ENCODE measurements at places on chromosomes 6 and 20.
A peak's percentile ranks its signal among the peaks of the same experiment; 100 is the strongest.

- no peak for DNase-seq
Measured at GRCh38 chr6:27400877-27401642, 12.5 kb downstream of the ZNF391 start.

DNA sequence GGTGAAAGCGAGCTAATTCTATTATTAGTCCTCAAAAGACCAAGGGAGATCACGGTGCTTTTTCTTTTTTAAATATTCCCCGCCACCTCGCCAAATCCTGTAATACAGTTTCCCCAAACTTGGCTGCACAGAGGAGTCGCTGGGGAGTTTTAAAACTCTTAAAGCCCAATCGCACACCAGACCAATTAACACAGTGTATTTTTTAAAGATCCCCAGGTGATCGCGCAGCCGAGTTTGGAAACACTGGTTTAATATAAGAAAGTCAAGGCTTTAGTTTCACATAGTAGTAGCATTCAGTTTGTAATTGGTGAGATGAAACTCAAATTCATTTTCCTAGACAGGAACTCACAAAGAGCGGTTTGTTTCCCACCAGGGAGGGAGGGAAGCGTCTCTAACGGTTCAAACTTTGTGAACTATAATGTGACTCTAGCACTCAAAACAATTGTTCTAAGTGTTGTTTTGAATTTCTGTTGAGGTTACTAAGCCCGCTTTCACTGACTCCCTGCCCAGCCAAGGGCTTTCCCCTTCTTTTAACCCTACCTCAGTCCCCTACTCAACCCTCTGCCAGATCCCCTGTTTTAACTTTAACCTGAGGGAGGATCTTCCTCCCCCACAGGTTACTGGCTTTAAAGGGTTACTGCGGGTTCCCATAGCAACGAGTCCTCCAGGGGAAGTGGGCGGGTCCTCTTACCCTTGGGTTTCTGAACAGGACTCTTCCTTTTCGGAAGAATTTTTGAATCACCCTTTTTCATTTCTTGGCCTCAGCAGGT is 25.7 kb upstream of the BTBD3 start:
- peak; percentile 72 for DNase-seq

DNA sequence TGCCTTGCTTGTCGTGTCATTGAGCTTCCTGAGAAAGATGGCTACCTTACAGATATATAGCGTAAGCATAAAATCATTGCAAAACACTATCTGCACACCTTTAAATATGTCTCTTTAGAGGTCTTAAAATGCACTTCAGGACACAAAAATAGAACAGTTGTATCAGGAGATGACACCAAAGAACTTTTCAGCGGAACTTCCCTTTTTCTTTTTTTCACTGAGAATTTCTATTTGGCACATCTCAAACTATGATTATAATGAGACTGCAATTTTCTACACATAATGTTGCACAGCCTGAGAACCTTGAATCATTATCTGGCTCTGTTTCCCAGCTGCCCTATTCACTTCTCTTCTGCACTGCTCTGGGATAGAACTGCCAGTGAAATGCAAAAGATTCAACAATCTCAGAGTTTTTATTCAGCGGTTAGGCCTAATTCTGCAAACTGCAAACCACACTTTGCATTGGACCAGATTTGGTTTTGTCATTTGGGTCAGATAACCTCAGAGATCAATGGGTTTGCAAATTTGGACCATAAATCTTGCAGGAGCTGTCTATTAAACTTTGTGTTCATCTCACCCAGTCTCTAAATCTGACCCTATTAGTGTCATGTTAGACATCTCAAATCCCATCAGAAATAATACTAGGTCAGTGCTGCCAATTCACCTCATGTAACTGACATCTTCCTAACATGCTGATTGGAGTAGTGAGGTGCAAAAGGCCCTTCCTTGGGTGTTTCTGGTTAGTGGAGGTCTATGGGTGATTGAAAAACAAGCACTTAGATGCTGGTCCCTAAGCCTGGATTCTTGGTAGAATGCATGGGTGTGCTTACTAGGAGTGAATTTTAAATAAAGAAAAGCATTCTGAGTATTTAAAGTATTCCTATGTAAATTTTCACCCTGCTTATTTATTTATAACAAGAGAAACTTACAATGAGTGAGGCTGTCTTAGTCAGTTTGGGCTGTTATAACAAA is 382.7 kb downstream of the UTRN start:
- no peak for DNase-seq

DNA sequence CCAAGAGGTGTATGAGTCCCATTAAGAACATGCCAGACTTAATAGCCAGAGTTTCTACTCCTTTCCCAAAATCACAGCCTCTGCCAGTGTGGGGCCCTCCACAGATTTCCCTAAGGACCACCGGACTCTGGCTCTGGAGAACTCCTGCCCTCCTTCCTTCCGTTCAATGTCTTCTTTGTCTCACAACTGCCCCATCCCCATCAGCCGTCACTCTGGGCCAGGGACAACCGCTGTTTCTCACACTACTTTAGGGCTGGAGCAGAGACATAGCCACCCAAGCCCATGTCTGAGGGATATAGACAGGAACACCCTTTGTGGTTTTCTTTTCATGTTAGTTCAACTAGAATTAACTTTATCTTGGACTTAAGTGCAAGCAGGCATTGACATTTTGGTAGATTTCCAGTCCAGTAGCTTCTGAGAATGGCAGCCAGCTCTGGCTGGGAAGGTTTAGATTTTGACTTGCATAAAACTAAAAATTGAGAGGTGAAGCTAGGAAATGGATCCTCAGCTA is 6.7 kb upstream of the ACSS1 start:
- DNase-seq: no peak

GRCh38 chr6:97925504-97925903 is 642.5 kb upstream of the MMS22L start:
- DNase-seq: peak; percentile 22
